Breast epithelium (tissue), 4 donors: ENCODE measurements at places on chromosomes 5 and 9. TPM values are rescaled to one million over a fixed set of nuclear protein-coding genes. Genes with fewer than 3 reads are reported as not detected.

IFNA2 gene
- not detected for total RNA-seq

F2RL1 gene
- 0.64 TPM for total RNA-seq

FOXE1 gene
- not detected for total RNA-seq

GRCh38 chr9:93702261-93702660 is 125.9 kb downstream of the PHF2 start:
- H3K27me3 ChIP-seq, result no peaks in the 10 kb centered on the region
- no peak overlapping the region for H3K4me3 ChIP-seq
- no peaks in the 10 kb centered on the region for H3K4me1 ChIP-seq
- DNase-seq, result no peak
- no peak overlapping the region for H3K27ac ChIP-seq
- H3K36me3 ChIP-seq, result no peaks in the 10 kb centered on the region

DNA sequence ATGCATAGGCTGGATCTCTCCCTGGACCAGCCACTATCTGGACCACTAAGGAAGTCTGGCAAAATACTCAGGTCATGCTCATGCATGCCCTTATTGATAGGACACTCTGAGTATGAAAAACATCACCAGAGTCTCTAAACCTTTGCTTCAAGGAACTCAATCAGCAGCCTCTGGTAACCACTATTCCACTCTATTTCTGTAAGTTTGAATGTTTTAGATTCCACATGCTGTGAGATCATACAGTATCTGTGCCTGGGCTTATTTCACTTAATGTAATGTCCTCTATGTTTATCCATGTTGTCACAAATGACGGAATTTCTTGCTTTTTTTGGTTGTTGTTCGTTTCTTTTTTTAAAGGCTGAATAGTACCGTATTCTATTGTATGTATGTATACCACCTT is 68.3 kb downstream of the TARS1 start:
- H3K36me3 ChIP-seq, result no peaks in the 10 kb centered on the region
- no peak overlapping the region for H3K4me3 ChIP-seq
- no peak overlapping the region for H3K27ac ChIP-seq
- no peak for DNase-seq

GRCh38 chr9:131441441-131441840 is 47.6 kb downstream of the PRRC2B start:
- peaks cover 4% of the 10 kb centered on the region for H3K36me3 ChIP-seq
- H3K27me3 ChIP-seq, result no peaks in the 10 kb centered on the region
- no peaks in the 10 kb centered on the region for H3K4me1 ChIP-seq

- H3K27me3 ChIP-seq, result no peaks in the 10 kb centered on the region
- no peak overlapping the region for H3K27ac ChIP-seq
- no peaks in the 10 kb centered on the region for H3K4me1 ChIP-seq
Measured at GRCh38 chr9:99505936-99506335, 283.9 kb downstream of the SEC61B start.

- H3K4me1 ChIP-seq, result no peaks in the 10 kb centered on the region
- H3K27me3 ChIP-seq, result no peaks in the 10 kb centered on the region
- no peak overlapping the region for H3K27ac ChIP-seq
- H3K4me3 ChIP-seq, result no peak overlapping the region
- peaks cover 9% of the 10 kb centered on the region for H3K36me3 ChIP-seq
Measured at GRCh38 chr5:36111238-36111637, 40.4 kb downstream of the LMBRD2 start.
